ENCODE measurements at places on chromosomes 6 and 20.

GRCh38 chr6:44043479-44044153, 83.6 kb downstream of the MRPL14 start:
- DNase-seq: peak; percentile 76

GRCh38 chr6:168711666-168712300, 270.8 kb downstream of the SMOC2 start:
- DNase-seq: no peak

DNA sequence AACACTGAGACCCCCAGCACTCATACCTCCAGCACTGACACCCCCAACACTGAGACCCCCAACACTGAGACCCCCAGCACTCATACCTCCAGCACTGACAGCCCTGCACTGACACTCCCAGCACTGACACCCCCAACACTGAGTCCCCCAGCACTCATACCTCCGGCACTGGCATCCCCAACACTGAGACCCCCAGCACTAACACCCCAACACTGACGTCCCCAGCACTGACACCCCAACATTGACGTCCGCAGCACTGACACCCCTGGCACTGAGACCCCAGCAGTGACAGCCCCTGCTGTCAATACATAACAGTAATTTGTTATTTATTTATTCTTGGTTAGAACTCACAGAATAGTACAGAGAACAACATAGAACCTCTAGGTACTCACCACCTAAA, 58.0 kb downstream of the ERMARD start:
- DNase-seq: no peak

DNA sequence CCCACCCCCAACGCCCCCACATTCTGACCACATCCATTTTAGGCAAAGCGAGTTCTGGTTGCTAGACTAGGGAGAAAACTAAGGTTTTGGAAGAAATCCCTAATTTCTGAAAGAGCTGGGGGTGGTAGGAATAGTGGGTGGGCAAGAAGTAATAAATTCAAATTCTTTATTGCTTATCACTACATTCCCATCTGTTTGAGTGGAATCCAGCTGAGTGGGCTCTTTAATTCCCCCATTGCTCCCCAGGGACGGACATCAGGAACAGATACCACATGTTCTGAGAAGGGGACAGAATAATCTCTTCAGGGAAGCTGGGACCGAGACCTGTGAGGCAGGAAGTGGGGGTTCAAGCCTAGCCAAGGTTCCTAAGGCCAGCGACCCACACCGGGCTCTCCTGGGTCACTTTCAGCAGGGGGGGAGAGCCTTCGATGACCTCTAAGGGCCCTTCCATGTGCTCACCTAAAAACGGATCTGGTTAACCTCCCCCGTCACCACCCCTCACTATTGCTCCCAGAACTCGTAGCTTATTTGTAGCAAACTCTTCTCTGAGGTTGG, 42.3 kb upstream of the MRPS10 start:
- peak; percentile 23 for DNase-seq

DNA sequence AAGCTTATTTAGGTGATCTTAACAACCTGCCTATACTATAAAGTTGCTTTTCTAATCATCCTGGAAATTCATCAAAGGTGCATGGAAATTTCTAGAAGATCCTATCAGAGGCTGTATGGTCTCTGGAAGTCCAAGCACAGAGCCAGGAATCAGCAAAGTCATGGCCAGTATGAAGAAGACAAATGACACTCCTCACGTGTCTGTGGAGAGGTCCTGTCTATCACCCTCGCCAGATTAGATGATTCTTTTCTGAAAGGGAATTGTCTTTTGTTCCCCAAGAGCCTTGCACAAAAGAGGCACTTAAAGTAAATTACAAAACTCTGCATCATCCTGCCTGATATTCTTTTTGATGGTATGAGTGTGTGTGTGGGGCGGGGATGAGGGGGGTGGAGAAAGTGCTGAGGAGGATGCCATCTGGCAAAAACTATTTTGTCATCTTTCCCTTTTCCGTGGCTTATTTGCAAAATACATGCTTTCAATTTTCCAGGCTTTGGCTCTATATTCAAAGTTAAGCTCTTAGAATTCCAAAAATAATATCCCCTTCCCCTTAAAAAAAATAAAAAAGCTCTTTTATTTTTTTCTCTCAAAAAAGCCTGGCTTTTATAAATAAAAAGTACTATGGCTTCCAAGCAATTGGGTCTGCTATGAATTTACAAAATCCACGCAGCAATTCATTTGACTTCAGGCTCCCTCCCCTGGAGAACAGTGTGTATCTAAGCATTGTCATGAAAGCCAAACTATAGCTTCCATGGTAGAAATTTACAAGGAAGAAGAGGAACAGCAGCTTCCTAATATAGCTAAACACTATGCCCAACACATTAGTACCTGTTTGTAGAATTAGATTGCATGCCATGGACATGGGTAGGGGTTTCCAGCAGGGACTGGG, 185.2 kb upstream of the ARG1 start:
- no peak for DNase-seq

- DNase-seq: no peak
Measured at GRCh38 chr6:13986700-13987399, 62.1 kb downstream of the RNF182 start.

DNA sequence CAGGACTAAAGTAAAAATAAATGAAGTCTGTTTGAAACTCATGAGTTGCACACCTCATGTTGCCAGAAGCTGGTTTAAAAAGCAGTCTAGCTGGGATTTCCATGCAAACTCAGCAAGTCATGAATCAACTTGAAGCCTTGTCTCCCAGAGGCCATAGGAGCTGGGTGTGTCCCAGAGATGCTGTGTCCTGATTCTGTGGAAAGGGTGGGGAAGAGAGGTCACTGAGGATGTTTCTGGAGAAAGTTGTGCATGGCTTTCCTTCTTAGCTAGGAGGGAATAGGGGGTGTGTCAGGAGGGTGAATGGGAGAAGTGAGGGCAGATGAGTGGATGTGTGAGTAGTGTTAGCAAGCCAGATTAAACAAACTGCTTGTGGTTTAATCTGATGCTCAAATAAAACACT, 111.3 kb downstream of the ADAT2 start:
- DNase-seq: no peak

DNA sequence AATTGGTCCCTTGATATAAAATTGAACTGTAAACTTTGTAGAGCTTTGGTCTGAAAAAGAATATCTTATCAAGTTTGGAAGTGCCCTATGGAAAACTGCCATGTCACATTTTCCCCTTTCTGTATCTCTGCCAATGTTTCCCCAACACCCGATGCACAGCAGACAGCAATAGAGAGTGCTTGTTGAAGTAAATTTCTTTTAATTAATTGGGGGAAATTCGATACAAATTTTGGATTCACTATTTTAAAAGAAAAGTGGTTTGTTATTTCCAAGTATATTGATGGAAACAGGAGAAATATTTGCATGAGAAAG, 208.1 kb downstream of the OGFRL1 start:
- no peak for DNase-seq

DNA sequence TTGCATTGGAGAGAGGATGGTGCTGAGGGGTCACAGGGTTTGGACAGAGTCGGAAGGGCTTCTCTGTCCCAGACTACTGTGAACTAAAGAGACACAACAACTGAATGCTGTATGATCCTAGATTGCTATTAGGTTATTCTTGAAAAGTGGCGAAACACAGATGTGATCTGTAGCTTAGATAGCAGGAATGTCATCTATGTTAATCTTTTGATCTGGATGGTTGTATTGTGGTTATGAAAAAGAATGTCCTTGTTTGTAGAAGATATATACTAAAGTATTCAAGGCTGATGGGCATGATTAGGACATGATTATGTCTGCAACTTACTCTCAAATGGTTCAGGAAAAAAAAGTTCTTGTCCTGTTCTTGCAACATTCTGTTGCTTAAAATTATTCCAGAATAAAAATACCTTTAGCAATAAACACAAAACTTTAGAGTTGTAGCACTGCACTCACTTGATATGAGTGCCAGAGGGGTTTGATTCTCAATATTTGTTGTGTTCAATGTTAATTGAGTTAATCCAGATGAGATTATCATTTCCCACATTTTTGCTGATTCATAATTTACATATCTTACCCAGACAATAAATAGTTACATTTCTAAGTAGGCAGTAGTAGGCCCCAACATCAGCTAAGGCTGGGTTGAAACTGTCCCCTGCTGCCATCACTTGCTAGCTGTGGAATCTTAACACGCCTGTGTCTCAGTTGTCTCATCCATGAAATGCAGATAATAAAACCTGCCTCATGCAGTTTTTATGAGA, 645.2 kb downstream of the KIF16B start:
- peak; percentile 14 for DNase-seq

- DNase-seq: no peak
Measured at GRCh38 chr20:16626849-16627248, 53.6 kb upstream of the KIF16B start.

DNA sequence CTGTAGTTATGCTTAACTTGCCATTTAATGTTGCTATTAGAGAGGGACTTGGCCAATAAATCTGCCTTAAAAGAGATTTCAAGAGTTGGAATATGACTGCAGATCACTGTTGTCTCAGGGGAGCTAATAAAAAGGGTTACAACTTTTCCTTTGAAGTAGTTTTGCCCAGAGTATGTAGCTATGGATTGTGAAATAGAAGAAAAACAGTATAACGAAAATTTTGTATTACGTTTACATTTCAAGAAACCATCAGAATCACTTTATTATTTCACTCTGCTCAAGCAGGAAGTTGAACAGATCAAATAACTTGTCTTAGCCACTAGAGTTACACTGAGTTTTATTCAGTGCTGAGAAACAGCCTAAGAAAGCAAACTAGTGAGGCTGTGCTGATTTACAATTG, 3.0 kb upstream of the ZSCAN26 start:
- DNase-seq: no peak

GRCh38 chr6:15952231-15953151, 176.4 kb upstream of the MYLIP start:
- DNase-seq: no peak

DNA sequence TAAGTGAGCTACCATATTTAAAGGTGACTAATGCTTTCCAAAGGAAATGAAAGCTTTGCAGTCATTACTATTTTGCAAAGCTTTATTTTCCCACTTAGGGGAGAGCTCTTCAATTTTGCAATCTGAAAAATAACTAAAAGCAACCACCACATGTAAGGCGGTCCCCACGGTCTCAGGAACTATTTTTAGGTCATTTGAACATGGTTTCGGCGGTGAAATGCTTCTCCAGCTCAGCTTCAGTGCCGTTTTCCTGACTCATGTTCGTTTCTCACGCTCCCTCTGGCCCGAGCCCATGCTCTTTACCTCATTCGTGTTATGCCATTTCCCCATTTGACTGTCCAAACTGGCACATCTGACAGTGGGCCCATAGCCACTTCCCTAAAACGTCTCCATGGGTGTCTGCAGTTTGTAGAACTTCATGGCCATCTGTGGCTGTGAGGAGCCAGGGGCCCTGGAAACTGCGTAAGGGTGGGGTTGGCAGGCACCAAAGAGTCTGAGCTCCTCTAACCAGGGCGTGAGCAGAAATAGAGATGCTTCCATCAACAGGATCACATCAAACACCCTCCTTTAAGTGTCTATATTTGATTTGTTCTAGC, 46.5 kb downstream of the ADTRP start:
- peak; percentile 70 for DNase-seq

DNA sequence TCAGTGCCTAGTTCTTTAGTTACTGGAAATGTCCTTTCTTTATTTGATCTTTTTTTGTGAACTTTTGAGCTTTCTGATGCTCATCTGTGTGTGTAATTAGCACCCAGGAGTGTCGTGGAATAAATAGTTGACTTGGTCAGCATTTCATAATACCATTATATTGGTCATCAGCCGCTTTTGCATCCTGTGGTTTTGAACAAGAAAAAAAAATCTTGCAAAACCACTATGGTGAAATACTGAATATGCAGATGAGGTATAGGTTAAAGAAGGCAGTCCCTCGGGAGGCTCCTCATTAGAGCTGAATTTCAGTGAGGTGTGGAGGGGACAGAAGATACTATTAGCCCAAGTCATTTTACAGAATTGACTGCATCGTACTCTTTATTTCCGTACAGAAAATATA, 90.1 kb downstream of the FOXO3 start:
- peak; percentile 69 for DNase-seq

DNA sequence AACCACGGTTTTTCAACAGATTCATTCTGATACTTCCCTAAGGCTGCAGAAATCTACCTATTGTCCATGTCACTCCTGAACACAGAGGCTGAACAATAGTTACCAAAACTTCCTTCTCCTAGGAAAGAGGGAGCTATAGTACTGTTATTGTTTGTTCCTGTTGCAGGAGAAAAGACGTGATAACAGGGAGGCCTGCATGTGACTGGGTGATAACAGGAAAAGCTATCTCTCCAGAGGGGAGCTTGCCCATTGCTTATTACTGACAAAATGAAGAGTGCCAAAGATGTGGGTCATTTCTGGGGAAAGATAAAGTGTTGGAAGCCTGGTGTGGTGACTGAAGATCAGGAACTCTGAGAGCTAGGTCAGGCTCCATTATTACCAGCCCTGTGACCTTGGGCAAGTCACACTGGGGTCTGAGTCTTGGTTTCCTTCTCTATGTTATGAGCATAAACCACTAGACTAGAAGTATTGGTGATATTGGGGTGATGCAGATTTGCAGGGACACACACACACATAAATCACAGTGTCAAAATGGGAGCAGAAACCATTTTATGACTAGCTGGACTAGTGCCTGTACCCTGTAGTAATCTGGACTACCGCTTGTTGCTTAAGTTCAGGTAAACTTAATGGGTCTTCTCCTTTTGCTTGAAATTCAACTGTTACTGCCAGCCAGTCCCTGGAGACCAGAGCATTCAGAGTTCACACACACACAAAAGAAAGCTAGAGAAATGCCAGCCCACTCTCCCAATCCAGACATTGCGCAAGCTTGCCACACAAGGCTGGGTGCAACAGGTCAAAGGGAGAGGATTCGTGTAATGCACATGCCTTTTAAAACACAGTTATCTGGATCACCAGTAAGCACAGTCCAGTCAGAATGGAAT, 136.0 kb upstream of the CNR1 start:
- DNase-seq: no peak

DNA sequence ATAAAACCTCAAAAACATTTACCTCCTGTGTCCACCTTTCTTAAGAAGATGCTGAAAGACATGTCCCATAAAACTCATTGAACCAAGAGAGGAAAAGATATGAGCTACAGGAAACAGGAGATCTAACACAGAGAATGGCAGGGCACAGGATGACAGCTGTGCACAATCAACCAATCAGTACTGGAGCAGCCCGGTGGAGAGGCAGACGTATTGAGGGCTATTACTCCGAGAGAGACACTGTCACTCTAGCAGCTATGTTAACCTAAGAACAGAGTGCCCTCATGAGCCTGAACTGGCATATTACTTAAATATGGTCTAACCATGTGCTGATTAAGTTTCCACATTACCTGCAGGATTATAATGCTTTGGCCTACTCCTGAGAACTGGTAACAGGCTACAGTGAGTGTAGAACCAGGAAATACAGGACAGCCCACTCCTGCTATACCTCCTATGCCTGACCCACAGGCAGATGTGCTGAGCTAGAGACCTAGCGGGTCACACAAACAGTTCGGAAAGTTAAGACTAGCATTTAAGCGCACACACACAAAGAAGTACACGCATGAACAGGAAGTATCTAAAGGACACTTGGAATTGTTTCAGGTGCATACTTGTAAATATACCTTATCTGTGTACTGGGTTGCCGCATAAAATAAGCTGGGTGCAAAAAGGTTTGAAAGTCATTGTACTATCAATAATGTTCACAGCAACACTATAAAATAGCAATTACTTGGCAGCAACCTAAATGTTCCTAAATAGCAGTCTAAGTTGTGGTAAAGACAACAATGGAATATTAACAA, 199.3 kb upstream of the SHLD1 start:
- DNase-seq: no peak

GRCh38 chr6:85431271-85431670, 18.6 kb upstream of the NT5E start:
- DNase-seq: no peak

- DNase-seq: no peak
Measured at GRCh38 chr6:153103319-153103655, 27.8 kb downstream of the RGS17 start.

GRCh38 chr6:22302838-22303237, 6.0 kb upstream of the PRL start:
- no peak for DNase-seq

All from fibroblast of skin of scalp (primary cell).